Stimulated activated CD4-positive, alpha-beta T cell treated with anti-CD3 and anti-CD28 coated beads, Interleukin-1b, Interleukin-23, amount 100 ng/mL, for 4 hours (primary cell): ENCODE measurements at places on chromosomes 1 and 21.

GRCh38 chr1:185864331-185864730 lies 130.1 kb downstream of the HMCN1 start:
- no peak for DNase-seq

GRCh38 chr1:6491966-6492365 lies 499 bp upstream of the PLEKHG5 start:
- no peak for DNase-seq

GRCh38 chr1:29271724-29272123 lies 35.4 kb downstream of the PTPRU start:
- no peak for DNase-seq

GRCh38 chr21:37210130-37210529 lies 57.0 kb downstream of the VPS26C start:
- DNase-seq, result no peak

DNA sequence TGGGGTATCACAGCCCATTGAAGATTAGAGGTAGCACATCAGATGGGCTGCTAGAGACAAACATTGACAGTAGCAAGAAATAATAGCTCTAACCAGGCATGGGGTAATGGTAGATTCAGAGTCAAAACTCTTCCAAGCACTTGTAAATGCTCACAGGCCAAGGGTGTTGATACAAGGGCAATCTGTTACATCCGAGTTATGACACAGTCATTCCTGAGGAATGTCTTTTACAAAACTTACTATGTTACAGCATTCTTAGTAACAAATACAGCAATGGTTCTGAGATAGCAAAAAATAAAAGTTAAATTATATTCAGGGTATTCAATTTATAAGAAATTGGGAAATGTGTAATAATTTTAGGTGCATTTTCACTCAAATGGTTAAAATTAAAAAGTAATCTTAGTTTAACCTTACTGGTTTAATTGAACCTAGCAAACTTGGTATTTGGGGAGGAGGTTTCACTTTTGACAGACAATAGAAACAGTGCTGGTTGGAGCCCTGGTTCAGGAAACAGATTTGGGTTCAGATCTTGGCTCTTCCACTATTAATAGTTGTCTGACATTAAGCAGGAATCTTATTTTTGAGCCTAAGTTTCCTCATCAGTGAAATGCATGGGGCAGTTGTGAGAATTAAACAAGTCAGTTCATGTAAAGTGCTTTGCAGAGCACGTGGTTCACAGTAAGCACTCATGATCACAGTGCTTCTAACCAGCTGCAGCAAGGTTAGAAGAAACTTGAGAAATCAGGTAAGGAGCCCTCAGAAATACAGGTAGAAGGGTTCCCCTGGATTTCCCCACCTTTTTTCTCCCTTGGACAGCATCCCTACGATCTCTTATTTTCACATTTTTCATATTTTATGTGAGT lies 4.4 kb downstream of the ST3GAL3 start:
- no peak for DNase-seq

GRCh38 chr1:3494321-3495308 lies 40.1 kb downstream of the ARHGEF16 start:
- no peak for DNase-seq

DNA sequence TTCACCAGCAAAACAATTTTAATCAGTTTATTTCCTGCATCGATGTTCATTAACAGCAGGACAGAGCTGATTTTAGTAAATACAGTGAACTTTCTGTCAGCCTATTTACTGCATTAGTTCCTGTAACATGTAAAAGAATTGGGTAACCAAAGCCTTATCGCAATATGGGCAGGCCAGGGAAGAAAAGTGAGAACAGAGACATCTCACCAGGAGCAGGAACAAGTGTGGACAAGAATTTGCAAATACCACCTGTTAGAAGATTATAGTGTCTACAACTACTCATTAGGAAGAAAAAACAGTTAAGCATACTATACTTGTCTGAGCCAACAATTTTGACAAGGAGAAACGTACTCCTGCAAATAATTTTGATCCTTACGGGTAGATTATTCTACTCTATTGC lies 1293.9 kb downstream of the PLA2G4A start:
- DNase-seq, result no peak

DNA sequence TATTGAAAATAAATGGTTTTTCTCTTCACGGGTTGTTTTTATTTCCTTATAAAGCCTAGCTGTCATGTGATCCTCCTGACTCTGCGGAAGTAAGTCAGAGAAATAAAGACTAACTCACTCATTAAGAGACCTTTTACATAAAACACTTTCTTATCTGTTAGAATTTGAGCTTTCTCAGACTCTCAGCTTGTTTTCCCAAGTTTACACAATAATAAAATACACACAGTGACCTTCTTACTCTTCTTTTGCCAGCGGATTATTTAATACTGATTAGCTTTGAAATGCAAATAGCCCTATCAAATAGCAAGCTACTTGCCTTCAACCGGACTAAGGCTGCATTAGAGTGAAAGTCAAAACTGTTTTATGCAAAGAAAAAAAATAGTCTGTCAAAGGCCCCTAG lies 45.5 kb upstream of the CXADR start:
- DNase-seq, result no peak

- no peak for DNase-seq
Observed at GRCh38 chr1:210257698-210258529, 25.3 kb downstream of the SERTAD4 start.

- DNase-seq, result no peak
Observed at GRCh38 chr1:224160171-224160682, 22.8 kb upstream of the DEGS1 start.
